Naive thymus-derived CD4-positive, alpha-beta T cell (primary cell): ENCODE measurements at places on chromosomes 12 and 14.

GRCh38 chr12:17197971-17198370 lies 592.0 kb upstream of the LMO3 start:
- DNase-seq = no peak

- DNase-seq = no peak
Measured at GRCh38 chr14:74630881-74631690, 19.0 kb upstream of the LTBP2 start.

- DNase-seq = no peak
Measured at GRCh38 chr12:22573181-22573580, 28.8 kb upstream of the C2CD5 start.

DNA sequence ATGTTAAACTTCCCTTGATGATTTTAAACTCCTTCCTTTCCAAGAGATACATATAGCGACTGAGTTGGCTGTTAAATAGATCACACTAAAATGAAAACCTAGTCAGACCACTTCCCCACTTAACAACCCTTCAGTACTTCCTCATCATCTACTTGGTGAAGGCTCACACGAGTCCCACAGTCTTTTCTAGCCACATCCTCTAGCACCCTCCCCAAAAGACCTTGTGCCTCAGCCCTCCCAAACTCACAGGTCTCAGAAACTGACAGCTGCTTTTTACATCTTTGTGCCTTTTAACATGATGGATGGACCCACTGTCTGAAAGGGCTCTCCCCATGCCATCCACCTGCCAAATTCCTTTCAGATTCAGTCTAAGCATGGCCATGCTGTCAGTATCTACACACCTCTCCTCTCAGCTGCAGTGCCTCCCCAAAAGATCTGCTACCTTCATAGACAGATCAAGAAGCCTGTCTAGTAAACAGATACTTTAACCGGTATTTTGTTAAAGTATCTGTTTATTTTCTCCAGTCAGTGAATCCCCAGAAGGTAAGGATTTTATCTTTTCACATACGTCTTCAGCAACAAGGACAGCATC lies 65.1 kb upstream of the GPHB5 start:
- DNase-seq = no peak

DNA sequence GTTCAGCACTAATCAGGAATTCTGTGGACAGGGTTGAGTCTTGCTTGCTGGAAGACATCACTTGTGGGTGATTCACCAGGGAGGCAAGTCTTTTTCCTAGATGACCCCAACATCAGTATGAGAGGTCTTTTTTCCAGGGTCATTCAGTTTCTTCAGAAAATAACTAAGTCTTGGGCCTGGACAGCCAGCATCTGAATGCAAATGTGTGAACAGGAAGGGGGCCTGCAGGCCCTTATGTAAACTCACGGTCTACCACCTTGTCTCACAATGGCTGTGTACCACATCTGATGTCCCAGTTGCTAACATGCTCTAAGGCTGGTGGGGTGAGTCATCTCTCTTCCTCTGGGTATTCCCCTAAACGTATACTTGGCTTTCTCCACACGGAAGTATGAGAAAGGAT lies 79.2 kb downstream of the HECTD4 start:
- DNase-seq = no peak

DNA sequence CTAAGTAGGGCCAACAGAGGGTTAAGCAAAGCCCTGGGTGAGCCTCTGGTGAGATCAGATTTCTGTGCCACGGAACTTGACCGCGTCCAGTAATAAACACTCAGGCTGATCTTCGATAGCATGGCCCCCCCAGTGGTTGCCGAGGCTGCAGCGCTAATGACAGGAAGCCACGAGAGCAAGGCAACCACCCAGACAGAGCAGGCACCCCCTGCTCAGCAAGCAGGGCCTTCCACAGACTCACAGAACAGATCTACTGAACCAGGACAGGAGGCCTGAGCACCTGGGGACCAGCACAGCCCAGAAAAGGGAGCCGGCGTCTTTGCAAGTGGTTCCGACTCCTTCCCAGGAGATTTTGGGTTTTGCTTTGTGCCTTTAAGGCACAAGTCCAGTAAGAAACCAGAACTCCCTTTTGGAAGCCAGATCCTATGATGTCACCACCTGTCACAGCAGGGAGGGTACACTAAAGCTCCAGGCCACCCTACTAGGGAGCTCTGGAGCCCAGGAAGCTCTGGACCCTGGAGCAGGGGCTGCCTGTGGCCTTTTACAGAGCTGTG lies 42.3 kb downstream of the BCL11B start:
- DNase-seq = no peak

DNA sequence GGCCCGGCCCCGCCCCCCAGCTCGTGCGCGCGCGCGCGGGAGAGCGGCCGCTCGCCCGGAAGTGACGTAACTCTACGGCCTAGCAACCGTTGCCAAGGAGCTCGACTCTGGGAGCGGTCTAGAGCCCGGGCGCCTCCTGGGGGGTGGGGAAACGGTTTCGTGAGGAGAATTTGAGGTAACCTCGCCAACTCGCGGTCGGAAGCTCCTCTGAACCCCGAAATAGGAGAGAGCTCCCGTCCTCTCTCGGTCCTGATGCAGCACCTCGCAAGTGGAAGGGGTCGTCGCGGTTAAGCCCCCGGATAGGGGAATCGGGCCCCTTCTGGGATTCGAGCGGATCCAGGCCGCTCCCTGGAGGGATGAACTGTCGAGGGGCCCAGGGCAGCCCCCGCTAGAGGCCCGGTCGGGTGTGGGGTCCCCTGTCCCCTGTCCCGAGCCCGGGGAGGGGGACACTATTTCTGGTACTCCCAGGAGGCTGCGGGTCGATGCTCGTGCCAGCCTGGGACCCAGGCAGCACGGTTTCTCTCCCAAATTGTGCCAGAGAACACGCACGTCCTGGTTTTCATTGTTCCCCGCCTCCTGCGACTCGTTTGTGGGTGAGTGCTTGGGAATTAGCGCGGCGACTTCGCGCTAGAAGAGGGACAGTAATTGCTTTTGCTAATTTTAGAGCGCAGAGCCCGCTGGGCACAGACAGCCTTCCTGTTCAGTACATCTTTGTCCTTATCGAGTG lies at the start of gene IFT81:
Gene IFT81 (plus strand): TSS at position 89 of the 727 bp plus-strand sequence. CDS start 3,024 bp downstream, outside the sequence.
- peak; percentile 98 for DNase-seq

DNA sequence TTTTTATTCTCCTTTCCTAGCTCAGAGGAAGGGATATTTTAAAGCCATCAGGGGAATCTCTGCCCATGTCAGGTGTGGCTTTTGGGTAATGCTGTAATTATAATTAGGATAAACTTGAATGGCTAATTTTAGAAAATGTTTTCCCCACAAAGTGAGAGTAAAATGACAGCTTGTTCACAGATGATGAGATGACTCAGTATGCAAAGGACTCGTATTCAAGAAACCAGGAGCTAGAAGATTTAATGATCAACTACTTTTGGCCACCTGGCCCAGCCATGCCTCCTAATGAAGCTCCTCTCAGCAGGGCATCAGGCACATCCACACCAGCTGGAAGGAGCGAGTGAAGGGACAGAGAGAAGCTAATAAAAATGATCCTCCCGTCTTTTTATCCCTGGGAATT lies 29.0 kb upstream of the PLEKHG7 start:
- DNase-seq = no peak

GRCh38 chr12:79023784-79024183 lies 159.2 kb downstream of the SYT1 start:
- no peak for DNase-seq

DNA sequence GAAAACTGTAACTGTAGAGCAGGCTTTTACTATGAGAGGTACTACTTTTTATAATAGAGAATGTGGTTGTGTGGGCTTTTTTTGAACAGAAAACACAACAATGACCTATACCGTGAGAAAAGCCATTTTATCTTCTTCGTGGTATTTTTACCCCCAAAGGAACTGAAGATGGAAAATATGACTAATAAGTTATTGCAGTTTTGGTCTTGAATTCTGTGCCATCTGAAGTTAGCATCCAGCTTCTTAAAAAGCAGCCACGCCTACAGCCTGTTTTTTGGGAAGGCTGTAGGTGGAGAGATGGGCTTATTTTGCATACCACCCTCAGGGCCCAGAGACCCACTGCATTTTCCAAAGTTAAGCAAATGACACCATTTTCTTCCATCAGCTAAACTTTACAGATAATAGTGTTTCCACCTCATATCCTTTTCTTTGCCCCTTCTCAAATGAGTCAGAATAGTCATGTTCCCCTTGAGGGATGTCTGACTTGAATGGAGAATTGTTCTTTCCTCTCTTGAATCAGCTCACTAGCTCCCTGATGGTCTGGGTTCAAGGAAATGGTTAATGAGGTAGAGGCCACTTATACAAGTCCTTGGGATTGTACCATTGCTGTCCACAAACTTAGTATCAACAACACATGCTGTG lies 53.0 kb downstream of the TBC1D30 start:
- no peak for DNase-seq

DNA sequence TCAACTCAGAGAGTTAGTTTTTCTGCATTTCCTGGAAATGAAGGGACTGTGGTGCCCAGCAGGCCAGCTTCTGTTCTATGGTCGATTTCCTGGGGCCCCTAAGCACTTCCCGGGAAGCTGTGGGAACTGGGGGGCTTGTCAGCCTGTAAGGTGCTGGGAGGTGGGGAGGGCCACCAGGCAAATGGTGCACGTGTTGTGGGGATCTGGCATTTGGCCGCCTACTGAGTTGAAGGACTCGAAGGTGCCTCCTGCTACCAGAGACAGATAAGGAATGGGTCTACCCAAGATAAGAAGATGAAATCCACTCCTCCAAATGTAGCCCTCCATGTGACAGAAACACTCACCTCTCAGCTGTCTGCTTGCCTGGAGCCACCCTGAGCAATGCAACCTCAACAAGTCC lies 341.7 kb downstream of the DPF3 start:
- DNase-seq = no peak

DNA sequence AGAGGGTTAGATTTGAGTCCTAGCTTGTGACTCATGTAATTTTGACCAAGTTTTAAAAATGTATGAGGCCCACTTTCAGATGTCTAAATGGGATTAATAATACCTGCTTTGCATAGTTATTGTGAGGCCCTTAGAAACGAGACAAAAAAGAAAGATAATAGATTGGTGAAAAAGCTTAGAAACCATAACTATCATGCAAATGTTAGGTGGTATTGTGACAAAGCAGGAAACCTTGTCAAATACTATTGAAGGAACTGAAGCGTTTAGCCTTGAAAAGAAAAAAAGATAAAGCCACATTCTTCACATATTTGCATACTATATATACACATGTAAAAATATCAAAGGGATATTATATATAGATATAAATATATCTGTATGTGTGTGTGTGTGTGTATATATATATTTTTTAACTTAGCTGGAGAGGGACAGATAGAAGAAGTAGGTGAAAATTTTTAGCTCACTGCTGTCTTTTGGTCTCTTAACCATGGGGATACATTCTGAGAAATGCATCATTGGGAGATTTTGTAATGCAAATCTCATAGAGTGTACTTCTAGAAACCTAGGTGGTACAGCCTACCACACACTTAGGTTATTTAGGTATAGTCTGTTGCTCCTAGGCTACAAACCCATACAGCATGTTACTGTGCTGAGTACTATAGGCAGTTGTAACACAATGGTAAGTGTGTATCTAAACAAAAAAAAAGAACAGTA lies 270.3 kb downstream of the CCDC91 start:
- no peak for DNase-seq

DNA sequence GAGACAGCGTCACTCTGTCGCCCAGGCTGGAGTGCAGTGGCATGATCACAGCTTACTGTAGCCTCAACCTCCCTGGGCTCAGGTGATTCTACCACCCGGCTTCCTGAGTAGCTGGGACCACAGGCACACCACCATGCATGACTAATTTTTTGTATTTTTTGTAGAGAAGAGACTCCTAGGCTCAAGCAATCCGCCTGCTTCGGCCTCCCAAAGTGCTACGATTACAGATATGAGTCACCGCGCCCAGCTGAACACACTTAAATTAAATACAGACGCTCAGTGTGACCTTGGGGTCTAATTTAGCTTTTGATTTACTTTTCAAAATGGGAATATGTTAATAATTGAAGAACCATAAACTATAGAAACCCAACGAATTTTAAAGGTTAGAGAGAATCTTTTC lies 77.2 kb downstream of the C2CD5 start:
- DNase-seq = no peak

DNA sequence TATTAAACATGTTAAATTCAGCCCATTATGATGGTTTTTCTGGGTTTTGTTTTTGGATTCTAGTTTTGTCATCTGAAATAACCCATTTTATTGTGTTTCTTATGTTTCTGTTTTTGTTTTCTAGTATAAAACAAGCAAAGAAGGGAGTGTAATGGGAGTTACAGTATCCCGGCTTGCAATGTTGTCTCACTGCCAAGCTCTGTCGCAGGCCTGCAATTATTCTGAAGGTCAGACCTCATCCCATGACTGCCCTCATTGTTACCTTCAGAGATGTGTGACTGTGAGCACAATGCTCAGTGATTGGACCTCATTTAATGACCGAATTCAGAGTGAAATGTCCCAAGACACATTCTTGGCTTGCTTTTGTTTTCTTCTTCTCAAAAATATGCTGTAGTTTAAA lies 73.0 kb upstream of the ATF1 start:
- DNase-seq = no peak

DNA sequence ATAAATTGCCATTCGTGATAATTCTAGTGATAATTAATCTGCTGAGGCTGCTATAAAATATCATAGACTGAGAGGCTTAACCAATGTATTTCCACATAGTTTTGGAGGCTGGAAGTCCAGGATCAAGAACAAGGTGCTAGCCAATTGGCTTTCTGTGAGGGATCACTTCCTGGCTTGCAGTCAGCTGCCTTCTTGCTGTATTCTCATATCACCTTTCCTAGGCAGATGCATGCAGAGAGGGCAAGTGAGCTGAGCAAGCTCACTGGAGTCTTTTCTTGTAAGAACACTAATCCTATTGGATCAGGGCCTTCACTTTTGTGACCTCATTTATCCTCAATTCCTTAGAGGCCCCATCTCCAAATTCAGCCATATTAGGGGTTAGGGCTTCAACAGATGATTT lies 640.7 kb downstream of the DIO2 start:
- no peak for DNase-seq

DNA sequence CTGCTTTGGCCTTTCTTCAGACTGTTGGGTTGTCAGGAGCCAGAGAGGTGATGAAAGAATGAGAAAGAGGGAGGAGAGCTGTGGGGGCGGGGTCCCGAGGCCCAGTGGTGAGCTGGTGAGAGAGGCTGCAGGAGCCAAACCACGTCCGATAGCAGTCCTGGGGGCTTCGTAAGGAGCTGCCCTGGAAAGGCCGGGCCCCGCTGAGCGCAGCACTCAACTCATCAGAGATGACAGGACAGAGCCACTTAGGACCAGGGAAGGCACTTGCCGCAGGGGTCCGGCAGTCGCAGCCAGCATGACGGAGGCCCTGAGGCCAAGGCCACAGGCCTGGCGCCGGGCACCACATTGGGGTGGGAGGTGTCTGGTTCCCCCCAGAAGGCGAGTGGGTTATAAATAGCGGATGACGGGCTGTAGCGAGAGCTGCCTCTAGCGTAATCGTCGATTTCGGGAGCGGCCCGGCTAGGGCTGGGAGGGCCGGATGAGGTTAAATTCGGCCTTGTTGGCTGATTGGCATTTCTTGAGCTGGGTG lies 179.0 kb downstream of the TSPAN9 start:
- no peak for DNase-seq
